SW 1271 (cell line): ENCODE measurements at places on chromosomes 2 and 18.

- no peak for DNase-seq
Measured at GRCh38 chr2:37796481-37796880, 125.0 kb upstream of the CDC42EP3 start.

DNA sequence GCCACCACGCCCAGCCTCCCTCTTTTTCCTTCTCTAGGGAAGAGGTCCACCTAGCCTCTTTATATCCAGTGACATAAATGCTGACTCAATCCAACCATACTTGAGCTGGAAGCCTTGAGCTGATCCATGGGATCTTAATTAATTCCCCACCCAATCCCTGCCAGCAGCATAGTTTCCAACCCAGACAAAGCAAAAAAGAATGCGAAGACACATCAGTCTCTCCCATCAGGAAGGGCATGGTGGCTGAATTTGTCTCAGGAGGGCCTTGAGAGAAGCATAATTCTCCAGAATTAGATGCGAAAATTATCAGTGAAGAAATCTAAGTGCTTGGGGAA lies 22.5 kb downstream of the CASP10 start:
- no peak for DNase-seq

GRCh38 chr18:31230495-31230894 lies 67.8 kb upstream of the DSC1 start:
- no peak for DNase-seq

- no peak for DNase-seq
Measured at GRCh38 chr2:102772659-102773058, 10.8 kb downstream of the TMEM182 start.

DNA sequence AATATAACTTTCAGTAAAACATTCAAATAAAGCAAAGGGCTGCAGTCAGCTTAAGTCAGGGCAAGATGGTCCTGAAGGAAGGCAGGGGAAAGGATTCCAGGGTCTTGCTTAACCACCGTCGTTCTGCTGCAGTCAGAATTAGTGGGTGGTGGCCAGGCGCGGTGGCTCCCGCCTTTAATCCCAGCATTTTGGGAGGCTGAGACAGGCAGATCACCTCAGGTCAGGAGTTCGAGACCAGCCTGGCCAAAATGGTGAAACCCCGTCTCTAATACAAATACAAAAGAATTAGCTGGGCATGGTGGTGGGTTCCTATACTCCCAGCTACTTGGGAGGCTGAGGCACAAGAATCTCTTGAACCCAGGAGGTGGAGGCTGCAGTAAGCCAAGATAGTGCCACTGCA lies 6.8 kb downstream of the SLC19A3 start:
- DNase-seq = no peak

DNA sequence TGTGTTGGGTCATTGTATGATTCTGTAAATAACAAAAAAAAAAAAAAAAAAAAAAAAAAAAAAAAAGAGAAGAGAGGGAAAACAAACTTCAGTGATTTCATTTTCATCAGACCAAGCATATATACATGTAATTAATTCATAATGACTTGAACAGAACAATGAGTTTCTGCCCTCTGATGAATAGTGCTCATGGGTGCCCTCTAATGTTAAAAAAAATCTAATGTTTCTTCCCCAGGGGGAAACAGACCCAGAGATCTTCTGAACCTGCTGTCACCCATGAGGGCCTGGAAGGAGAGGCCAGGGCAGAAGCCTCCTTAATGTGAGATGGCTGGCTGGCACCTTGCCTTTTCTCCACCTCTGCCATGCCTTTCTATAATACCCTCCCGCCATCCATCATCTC lies 289.2 kb downstream of the ZNF521 start:
- no peak for DNase-seq

- no peak for DNase-seq
Measured at GRCh38 chr2:144830543-144830942, 310.6 kb upstream of the ZEB2 start.

- DNase-seq = no peak
Measured at GRCh38 chr18:46392576-46392975, 264.4 kb downstream of the LOXHD1 start.

DNA sequence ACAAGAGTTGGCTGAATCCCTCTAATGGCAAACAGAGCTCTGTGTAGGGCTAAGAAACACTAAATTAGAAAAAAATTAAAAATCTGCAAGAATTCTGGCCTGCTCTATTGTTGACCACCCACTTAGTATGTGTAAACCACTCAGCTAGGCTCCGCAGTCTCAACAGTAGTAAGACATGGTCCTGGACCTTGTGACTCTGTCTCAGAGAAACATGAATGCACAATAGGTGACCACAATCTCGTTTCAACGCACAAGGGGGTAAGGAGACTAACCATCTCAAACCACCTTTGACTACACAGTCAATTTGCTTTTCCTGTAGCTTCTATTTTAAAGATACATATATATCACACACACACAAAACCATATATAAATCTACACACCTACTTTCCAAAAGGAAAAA lies 16.5 kb downstream of the SEPTIN10 start:
- no peak for DNase-seq

GRCh38 chr18:40984856-40985255 lies 970.2 kb upstream of the PIK3C3 start:
- no peak for DNase-seq

- DNase-seq = no peak
Measured at GRCh38 chr2:199979398-199979797, 24.0 kb downstream of the MAIP1 start.

- no peak for DNase-seq
Measured at GRCh38 chr2:227785293-227785692, 28.3 kb upstream of the CCL20 start.

- no peak for DNase-seq
Measured at GRCh38 chr18:11969904-11970835, 11.1 kb upstream of the IMPA2 start.

- DNase-seq = no peak
Measured at GRCh38 chr18:26442126-26442525, 106.2 kb downstream of the KCTD1 start.

DNA sequence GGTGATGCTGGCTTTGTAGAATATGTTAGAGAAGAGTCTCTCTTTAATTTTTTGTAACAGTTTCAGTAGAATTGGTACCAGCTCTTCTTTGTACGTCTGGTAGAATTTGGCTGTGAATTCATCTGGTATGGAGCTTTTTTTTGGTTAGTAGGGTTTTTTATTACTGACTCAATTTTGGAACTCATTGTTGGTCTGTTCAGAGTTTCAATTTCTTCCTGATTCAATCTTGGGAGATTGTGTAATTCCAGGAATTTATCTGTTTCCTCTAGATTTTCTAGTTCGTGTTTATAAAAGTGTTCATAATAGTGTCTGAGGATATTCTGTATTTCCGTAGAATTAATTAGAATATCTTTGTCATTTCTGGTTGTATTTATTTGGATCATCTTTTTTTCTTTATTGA lies 943.5 kb downstream of the TRIB2 start:
- no peak for DNase-seq

DNA sequence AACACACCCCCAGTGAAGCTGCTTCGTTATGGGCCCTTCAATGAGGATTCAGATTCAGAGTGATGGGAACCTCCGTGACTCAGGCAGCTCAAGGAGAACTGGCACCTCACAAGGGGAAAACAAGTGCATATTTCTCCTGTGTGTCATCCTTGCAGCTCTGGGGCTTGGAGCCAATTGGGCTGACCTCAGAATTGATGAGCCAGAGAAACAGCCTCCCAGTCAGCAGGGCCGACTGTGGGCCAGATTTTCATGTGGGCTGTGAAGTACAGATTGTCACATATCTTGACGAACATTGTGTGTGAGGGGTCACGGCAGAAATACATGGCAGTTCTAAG lies 189.6 kb upstream of the SP5 start:
- peak; percentile 68 for DNase-seq

DNA sequence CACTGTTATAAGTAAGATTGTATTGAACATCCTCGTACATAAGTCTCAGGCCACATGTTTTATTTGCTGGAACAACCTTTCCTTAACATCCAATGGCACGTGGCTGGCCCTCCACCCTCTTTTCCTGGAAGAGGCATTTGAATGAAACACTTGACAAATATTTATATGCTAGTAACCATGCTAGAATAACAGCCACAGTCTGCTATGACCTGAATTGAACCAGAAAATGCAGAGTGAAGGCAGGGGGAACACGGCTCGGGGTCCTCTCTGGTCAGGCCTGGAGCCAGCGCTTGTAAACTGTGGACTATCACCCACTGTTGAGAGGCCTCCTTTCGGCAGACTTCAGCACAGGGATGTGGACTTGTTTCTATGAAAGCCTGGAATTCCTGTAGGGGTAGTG lies 198.2 kb upstream of the COPS8 start:
- no peak for DNase-seq

GRCh38 chr2:80080957-80081356 lies 223.6 kb downstream of the LRRTM1 start:
- DNase-seq = no peak

DNA sequence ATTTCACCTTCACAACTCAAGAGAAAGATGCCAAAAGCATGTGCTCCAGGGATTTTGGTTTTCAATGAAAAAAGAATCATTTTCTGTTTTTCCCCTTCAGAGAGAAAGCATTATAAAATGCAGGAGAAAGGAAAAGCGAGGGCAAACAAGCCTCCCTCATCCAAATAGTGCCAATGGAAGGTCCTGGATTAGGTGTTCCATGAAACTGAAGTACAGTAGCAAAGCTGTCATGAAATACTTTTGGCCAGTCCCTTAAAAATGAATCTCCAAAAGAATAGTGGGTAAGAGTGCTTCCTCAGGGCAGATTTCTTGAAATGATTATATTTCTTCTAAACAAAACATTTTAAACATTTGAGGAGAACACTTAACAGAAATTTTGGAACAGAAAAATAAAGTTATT lies 182.1 kb upstream of the FOSL2 start:
- DNase-seq = no peak

DNA sequence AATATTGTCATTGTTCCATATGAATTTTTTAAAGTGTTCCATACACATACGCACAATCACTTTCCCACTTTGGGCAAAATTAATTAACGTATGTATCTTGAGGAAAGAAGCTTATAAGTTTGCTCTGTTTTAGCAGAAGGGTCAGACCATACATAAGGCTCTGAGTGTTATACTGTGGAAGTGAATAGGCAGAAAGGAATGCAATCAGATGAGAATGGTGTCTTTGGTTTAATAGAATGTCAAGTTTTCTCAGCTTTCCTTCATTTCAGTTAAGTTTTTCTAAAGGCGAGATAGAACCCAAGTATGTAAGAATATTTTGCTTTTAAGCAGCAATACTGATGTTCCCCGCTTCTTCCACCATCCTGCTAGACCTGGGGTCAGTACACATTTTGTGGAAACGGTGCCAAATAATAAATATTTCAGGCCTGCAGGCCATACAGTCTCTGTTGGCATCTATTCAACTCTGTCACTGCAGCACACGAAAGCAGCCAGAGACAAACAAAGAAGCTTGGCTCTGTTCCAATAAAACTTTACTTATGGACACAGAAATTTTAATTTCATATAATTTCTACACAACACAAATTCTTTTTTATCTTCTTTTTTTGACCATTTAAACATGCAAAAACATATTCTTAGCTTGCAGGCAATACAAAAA lies 100.6 kb downstream of the UPP2 start:
- no peak for DNase-seq
